DMS53 (cell line): ENCODE measurements at places on chromosomes 7 and 10.

DNA sequence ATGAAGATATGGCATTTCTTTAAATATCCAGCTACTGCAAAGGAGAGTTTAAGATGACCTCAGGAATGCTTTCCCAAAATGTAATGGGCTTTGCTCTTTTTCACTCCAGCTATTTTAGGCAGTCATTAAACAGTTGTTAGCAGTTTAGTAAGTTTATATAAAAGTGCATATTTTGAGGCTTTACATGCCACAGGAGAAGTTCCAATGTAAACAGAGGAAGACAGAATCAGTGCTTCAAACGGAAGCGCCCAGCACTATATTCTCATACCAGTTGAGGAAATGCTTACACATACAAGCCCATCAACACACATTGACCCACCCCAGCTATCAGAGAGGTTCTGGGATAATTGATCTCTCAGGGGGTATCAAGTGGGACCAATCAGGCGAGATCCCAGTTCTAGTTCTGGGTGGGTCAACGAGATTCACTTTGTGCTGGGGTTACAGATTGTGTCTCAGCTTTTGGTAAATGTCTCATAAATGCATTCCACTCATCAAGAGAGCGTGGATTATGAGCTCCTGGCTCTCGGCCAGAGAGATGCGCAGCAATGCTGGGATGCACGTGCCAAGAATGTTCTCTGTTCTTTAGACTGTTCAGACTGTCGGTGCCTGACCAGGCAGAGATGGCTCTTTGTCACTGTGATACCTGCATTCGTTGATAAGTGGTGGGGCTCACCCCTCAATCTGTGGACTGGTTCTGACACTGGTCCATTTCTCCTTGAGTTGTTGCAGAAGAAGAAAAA is 55.0 kb downstream of the CACNB2 start:
- no peak for DNase-seq

GRCh38 chr10:89309156-89310055 is 7.6 kb downstream of the IFIT2 start:
- DNase-seq, result no peak

DNA sequence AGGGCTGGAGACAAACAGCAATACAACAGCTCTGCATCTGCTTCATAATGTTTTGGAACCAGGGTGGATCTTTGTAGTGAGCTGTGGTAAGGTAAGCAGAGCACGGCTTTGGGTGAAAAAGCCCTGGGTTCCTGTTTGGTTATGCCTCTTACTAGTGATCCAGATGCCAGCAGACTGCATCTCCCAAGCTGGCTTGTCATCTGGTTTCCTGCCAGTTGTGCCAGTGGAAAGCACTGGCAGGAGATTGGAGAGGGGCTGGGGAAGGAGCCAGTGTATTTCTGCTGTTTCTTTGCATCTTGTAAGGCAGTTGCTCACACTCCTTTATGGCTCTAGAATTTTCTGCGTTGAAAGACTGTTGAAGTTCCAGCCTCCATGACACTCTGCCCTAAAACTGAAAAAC is 137.6 kb downstream of the TSPAN12 start:
- no peak for DNase-seq

DNA sequence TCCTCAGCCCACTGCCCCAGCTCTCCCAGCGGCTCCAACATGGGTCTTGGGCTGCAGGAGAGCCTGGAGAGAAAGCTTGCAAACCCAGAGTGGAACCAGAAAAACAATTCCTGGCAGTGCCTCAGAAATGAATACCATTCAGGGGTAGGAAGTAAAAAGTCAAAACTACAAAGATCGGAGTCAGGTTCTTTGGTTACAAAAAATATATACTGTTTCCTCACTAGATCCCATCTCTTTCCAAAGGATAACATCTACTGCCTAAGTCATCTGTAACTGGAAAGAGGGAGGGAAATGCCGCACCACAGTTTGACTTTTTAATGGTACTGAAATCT is 14.9 kb downstream of the CREB3L2 start:
- DNase-seq, result no peak

- DNase-seq, result no peak
Observed at GRCh38 chr10:131620904-131621303, 279.9 kb upstream of the PPP2R2D start.

DNA sequence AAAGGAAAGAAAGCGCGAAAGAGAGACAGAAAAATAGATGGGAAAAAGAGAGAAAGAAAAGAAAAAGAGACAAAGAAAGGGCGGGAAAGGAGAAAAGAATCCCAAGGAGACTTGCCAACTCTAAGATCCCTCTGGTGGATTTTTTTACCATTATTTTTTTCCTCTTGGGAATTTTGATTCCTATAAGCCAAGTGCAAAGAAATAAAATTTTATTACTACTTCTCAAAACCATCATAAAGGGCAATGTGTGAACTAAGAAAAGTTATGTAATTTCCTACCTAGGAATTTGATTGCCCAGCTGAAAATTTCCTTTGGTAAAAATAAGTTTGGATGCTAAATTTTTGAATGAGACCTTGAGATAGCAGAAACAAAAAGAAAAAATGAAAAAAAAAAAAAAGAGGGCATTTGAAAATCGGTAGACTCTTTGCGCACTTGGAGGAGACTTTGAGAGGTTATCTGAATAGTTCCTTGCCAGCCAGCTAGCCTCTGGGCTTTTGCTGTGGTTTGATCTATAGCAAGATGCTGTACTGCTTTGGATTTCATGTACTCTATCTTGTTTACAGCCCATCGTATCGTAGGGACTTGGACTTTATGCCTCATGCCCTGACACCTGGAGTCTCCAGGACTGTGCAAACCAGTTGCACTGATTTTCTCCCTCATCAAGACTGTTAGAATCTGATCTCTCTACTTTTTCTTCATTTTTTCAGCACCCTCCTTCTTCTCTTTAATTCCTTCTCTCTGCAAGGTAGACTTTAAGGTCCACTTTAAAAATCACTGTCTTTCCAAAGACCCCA is 535.4 kb upstream of the MKI67 start:
- DNase-seq, result no peak

DNA sequence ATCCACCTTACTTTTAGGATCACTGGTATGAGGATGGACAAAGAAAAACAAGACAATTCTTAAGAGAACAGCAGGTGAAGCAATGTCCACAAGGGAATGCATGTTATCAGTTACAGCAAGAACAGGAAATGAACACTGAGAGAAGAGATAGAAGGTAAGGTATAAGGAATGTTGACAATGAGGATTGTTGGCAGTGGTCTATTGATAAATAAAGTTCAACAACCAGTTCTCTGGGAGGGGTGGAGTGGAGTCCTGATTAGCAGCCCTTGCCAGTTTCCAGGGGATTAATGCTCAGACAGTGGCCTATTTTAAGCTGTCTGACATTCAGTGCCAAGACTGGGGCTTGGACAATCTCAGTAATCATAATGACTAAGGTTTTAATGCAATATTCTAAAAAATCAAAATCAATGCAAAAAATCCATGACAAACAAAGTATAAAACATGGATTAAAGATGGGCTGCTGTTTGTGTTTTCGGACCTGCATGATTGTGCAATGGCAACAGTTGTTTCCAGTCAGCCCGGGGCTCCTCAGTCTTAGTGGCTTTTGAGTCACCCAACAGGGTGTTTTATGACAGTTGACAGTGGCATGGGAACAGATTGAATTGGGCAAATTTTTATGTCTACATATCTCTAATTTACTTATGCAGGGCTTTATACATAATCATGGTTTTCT is 13.8 kb upstream of the AKR1B1 start:
- DNase-seq, result no peak

DNA sequence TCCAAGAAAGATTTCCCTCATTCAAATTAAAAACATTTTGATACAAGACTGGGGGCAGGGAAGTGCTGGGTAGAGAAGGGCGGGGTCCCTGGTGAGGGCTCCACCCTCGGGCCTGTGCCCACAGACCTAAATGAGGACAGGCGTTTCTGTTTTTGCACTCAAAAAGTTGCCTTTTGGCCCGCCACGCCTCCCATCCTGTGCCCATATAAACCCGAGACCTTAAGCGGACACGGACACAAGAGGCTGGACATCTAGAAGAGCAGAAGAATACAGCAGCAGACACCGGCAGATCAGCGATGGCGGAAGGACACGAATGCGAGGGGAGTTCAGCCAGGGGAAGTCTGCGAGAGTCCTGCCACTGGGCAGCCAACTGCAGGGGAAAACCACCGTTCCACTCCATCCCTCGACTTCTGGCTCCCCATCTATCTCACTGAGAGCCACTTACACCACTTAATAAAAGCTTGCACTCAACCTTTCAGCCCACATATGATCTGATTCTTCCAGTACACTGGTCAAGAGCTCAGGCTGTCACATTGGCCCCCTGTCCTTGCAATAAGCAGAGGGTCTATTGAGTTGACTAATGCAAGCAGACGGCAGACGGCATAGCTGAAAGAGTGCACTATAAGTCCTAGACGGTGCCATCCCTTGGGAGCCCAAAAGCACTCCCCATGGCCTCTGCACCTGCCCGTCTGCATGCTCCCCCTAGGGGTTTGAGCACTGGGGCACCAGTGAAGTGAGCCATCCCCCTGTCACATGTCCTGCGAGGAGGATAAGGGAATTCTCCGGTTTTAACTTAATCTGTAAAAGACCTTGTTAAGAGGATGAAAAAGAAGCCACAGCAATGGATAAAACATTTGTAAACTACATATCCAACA is 181.8 kb upstream of the PRSS1 start:
- DNase-seq, result no peak

- no peak for DNase-seq
Observed at GRCh38 chr10:21860718-21861117, 142.8 kb downstream of the DNAJC1 start.

- DNase-seq, result no peak
Observed at GRCh38 chr10:119502618-119503155, 39.8 kb downstream of the RGS10 start.

GRCh38 chr7:7761340-7761973 is 43.0 kb upstream of the RPA3 start:
- peak; percentile 77 for DNase-seq

DNA sequence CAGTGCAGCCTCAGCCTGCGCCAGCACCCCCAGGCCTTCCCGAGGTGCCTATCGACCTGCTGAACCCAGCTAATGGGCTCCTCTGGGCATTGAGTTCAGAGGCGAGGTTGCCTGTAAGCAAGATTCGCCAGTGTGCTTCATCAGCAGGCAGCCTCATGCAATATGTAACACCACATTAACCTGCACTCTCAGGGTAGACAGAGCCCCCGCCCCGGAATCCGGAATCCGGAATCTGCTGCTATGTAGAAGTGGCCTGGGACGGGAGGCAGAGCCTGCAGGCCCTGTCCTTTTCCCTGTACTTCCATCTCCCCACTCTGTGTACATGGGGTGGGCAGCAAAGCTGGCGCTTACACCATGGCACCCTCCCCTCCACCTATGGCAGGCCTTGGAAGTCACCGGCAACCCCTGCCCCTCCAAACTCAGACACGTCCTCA is 83.9 kb upstream of the RET start:
- DNase-seq, result no peak

- no peak for DNase-seq
Observed at GRCh38 chr10:72552857-72553256, 73.0 kb downstream of the MICU1 start.

- DNase-seq, result no peak
Observed at GRCh38 chr7:63080406-63080805, 918.2 kb upstream of the ZNF722 start.

- DNase-seq, result no peak
Observed at GRCh38 chr7:72042855-72043254, 369.3 kb downstream of the CALN1 start.

DNA sequence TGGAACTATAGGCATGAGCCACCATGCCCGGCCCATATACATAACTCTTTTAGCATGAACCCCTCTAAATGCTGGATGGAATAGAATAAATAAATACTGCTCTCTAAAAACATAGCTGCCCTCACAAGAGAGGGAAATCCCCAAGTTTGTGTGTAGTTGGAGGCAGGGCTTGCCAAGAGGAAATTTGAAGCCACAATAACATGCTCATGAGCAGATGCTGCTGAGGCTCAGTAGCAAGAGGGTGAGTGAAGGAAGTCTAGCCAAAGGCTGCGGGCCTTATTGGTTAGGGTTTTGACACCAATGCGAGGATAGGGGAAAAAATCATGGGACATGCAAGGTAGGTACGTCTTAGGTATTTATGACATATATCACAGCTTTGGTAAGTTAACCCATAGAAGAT is 17.3 kb downstream of the TPK1 start:
- DNase-seq, result peak; percentile 53

GRCh38 chr7:835485-836401 is 3.5 kb downstream of the SUN1 start:
- no peak for DNase-seq

DNA sequence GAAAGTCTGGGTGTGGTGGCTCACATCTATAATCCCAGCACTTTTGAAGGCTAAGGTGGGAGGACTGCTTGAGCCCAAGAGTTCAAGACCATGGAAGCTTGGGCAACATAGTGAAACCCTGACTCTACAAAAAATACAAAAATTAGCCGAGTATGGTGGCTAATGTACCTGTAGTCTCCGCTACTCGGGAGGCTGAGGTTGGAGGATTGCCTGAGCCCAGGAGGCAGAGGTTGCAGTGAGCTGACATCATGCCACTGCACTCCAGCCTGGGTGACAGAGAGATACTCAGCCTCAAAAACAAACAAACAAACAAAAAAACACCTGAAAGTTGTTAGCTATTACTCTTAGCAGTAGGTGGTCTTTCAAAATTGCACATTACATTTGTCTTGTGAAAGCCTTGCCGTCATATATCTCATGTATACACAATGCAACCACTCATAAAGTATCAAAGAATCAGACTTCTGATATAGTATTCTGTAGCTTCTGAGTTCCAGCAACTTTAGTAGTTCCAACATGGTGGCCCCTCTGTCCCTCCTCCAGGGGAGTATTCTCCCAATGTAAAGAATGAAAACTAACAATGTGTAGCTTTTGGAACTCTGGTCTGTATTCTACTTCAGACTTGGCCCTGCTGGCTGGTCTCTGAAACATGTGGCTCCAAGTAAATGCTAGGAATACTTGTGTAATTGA is 101.5 kb downstream of the ZNF92 start:
- DNase-seq, result no peak

- DNase-seq, result no peak
Observed at GRCh38 chr7:127591591-127591990, 1.9 kb upstream of the FSCN3 start.

DNA sequence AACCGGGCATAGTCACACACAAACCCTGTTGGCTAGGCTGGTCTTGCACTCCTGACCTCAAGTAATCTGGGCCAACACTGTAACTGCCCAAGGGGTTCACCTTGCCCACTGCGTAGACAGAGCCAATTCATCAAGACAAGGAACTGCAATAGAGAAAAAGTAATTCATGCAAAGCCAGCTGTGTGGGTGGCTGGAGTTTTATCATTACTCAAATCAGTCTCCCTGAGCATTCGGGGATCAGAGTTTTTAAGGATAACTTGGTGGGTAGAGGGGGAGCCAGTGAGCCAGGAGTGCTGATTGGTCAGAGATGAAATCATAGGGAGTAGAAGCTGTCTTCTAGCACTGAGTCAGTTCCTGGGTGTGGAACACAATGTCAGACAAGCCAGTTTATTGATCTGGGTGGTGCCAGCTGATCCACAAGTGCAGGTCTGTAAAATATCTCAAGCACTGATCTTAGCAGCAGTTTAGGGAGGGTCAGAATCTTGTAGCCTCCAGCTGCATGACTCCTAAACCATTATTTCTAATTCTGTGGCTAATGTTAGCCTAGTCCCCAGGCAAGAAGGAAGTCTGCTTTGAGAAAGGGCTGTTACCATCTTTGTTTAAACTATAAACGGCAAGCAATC is 15.6 kb upstream of the FXYD4 start:
- DNase-seq, result no peak

GRCh38 chr10:121187391-121187790 is 336.2 kb downstream of the WDR11 start:
- no peak for DNase-seq

- no peak for DNase-seq
Observed at GRCh38 chr10:86344714-86345161, 21.9 kb downstream of the GRID1 start.

- DNase-seq, result no peak
Observed at GRCh38 chr10:58993480-58994221, 182.8 kb upstream of the PHYHIPL start.
